NCI-H2081 (cell line): ENCODE measurements at places on chromosomes 11 and 22.

DNA sequence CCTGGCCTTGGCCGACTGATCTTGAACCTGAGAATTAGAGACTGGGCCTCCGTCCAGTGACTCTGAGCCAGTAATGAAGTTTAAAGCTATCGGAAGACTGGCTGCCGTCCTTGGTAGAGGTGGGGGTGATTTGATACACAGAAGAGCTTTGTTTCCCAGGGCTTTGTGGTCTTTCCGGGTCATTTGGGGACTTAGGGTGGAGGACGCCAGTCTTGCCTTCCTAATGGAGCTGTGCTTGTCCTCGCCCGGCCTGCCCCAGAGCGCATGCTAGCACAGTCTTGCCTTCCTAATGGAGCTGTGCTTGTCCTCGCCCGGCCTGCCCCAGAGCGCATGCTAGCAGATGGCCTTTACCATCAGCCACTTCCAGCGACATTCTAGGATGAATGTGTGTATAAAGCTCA is 65.8 kb downstream of the ST3GAL4 start:
- no peak for DNase-seq

- no peak for DNase-seq
Observed at GRCh38 chr11:121586750-121587149, 134.0 kb upstream of the SORL1-AS1 start.

- no peak for DNase-seq
Observed at GRCh38 chr11:120854988-120855387, 168.9 kb upstream of the TBCEL start.

DNA sequence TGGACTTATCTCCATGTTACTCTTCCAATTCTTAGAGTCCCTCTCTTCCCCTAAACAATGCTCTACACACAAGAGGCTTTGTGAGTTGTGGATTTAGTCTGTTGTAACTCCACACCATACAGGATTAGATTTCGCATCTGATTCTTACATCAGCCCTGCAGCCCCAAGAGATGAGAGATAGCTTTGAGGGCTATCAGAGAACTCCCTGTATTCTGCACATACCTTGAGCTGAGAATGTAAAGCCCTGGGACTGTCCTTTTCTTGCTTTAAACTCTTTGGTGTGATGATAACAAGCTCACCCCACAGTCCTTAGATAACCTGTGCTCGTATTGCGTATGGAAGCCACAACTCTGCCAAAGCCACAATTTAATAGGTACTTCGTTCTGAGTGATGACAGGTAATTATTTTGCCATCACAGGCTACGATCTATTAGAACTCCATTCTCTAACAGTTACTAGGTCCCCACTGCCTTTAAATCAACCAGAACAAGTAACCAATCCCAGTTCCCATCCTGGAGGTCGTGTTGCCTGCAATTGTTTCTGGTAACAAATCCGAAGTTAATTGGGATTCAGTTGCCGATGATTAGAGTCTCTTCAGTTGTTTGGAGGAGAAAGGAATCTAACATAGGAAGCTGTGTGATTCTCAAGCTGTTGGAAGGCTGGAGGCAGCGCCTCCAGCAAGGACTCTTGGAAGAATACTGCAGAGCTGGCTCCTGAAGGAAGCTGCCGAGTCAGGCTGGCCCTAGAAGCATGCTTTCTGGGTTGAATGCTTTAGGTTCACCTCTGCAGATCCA is 1.3 kb upstream of the PARVG start:
- DNase-seq: no peak

GRCh38 chr11:75593286-75593915 is 31.3 kb downstream of the SERPINH1 start:
- DNase-seq: no peak

GRCh38 chr11:102309621-102310541 is 7.4 kb upstream of the BIRC3 start:
- no peak for DNase-seq

DNA sequence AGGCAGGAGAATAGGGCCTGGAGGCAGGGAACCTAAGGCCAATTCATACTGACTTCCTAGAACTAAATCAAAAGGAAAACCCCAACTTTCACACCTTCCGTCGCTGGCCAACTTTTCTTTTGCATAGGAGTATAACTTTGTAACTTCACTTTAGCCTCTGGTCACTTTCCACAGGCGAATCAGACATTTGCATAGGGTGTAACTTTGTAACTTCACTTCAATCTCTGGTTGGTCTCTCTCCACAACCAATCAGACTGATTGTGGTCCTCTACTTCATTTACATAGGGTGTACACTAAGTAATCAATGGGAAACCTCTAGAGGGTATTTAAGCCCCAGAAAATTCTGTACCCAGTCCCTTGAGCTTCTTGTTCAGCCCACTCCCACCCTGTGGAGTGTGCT is 11.5 kb upstream of the TMPRSS4 start:
- DNase-seq: no peak

GRCh38 chr11:86246293-86246675 is 1.7 kb downstream of the EED start:
- no peak for DNase-seq

DNA sequence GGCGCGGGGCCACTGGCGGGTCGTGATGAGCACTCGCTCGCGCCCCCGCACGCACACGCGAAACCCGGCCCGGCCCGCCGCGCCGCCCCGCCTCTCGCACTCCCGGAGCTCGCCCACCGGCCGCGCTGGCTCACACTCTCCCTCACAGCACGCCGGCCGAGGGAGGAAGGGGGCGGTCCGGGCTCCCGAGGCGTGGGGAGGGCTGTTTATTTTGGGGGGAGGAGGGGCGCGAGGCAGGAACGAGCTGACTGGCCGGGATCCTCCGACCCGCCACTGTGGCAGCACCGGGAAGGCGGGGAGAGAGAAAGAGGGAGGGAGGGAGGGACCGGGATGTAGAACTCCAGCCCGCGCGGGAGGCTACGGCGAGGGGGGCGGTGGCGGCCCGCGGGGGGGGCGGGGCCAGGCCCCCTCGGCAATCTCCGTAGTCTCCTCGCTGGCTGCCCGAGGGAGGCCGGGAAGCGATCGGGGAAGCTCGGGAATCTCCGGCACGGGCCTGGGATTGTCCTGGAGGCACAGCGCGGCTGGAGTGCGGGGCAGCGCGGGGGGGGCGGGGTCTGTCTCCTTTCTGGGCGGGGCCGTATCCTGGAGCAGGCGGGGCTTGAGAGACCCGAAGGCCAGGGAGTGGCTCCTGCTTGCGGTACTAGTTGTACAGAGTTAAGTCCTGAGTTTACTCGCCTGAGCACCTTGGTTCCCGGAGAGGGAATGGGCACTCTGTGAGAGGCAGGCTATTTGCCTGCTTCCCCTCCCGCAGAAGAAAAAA is at the start of gene RBFOX2:
RBFOX2 (minus strand) TSS at position 179 of the 760 bp plus-strand sequence. CDS start 399 bp downstream, outside the sequence.
- peak; percentile 92 for DNase-seq

DNA sequence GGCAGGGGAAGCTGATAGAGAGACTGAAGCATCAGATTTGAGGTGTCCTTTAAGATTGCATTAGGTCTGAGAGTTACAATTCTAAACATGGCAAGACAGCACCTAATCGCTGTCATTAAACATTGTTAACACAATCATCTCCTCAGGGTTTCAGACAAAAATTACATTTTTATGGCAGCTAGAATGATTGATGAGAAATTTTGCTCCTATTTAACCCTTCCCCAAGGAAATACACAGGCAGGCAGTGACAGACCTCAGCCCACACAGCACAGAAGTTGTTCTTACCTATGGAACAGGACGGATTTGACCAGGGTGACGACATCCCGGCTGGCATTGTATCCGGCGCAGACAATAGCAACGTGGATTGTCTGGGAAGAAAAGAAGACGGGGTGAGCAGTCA is 294.3 kb downstream of the LARGE1 start:
- no peak for DNase-seq

- DNase-seq: no peak
Observed at GRCh38 chr11:36030731-36031281, 86.9 kb downstream of the LDLRAD3 start.

DNA sequence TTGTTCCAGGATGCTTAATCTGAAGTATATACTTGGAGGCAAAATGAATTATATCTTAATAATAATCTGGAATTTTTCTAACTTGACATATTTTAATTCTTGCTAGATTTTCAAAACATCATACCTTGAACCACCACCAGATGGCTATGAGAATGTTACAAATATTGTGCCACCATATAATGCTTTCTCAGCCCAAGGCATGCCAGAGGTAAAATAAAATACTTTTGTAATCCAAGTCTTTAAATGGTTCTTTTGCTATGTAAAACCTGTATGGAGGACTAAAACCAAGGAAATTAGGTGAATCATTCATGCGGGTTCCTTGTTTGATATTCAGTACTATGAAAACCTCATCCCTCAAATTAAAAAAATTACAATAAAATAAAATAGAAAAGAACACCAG is 14.4 kb downstream of the NAALAD2 start:
- no peak for DNase-seq

DNA sequence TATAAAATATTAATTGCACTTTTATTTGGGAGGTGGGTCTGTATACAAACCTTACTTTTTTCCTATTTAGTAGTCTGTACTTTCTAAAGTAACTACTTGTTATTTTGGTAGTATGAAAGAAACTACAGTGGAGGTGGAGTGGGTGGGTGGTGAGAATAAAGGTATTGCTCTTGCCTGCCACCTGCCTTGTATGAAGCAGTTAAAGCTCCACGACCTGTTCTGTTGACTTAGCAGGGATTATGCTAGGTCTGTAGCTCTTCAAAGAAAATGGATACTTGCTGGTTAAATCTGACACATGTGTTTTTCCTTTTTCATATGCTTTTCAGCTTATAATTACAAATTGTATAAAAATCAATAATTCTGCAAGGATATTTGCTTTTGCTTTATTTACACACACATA is 111.9 kb downstream of the EHF start:
- DNase-seq: peak; percentile 3

DNA sequence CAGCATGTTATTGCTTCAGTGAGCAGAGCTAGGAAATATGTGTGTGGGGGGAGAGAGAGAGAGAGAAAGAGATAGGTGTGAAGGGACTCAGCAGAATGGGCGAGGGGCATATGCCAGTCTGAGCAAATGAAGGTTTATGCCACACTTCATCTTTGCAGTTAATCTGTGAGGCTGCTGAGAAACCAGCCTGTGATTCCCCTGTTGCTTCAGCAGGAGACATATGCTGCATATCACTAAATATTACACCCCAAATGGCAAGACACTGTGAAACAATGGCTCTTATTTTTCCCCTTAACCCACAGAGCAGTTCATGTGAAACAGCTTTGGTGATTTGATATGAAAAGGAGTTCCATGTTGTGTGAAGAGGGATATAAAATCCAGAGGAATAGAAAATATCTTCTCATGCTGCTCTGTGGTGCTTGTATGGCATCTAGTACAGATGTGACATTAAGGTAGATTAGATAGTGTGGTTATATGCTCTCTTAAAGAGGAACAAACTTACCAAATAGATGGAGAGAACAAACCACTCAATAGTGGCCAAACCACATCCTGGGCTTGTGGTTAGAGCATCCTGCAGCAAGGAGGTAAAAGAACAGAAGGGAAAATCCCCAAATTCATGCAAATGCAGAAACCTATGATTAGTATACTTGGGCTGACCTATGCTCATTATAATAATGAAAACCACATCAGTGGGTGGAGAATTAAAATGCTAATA is 864.2 kb downstream of the FAM181B start:
- DNase-seq: no peak

DNA sequence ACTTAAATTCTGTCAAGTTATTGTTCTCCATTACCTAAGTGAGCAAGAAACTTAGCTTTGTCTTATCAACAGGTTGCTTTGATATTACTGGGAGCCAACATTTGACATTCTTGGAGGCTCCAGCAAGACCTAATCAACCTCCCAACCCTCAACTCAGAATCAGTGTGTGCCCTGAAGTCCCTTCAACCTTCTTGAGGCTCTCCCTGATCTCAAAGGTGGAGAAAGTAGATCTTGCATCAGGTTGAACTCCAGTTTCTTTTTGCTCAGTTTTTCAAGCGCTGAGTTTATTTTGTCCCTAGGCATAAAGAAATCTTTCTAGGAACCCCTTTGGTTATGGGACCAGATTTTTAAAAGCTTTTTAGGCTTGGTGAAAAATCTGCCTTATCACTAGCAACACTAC is 1.4 kb downstream of the FAM111A start:
- DNase-seq: no peak

- DNase-seq: no peak
Observed at GRCh38 chr11:40246983-40247382, 1212.5 kb downstream of the LRRC4C start.

GRCh38 chr22:41668971-41669911 is 19.4 kb downstream of the SNU13 start:
- DNase-seq: no peak

GRCh38 chr11:46337626-46338345 is 9.5 kb upstream of the DGKZ start:
- DNase-seq: no peak

GRCh38 chr11:43315966-43316365 is 4.2 kb downstream of the API5 start:
- DNase-seq: no peak

DNA sequence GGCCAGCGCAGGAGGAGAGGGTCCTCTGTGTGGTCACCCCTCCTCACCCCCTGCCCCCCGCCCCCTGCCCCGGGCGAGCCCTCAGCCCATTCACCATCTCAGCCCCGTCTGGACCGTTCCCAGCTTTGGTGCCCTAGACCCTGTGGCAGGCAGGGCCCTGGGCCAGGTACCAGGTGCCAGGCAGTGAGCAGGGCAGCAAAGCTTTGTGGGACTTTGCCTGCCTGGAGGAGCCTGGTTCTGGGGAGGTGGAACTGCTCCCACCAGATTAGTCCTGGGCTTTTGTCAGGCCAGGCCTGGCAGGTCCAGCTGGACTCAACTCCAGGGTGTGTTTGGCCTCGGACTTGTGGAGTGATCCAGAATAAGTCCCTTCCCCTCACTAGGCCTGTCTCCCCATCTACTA is 13.7 kb upstream of the MYRF start:
- no peak for DNase-seq

DNA sequence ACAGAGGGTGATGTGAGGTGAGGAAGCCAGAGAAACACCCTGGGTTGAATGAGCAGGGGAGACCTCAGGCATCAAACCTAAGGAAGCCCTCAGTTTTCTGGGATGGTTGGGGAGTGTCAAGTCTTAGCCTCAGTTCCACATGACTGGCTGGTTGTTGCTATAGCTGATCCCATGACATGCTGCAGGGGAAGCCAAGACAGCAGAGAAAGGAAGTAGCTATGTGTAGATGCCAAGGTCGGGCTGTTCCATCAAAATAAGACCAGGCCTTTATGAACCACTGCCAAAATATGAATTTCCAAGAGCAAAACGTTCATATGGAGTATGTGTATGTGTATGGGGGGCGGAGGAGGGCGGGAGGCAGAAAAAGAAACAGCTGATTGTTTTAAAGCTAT is 11.6 kb downstream of the CD59 start:
- DNase-seq: no peak

DNA sequence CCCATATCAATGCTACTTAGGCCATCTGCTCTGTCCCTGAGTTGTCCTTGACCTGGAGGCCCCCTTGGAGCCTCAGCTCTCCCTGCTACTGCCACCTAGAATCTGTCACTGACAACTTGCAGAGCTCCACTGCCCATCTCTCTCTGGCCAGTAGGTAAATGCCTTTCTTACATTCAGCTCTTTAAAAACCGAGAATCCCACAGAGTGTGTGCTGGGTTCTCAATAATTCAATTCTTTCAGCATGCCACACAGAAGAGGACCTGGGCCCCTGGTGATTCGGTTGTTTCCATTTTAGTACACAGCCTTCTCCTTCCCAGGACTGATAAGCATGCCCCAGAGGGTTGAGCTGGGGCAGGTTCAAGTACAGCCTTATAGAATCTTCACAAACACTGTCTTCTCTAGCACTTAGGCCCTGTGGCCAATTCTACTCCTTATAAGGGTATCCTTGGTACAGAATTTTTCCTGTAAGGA is 22.0 kb upstream of the IPO7 start:
- no peak for DNase-seq

- no peak for DNase-seq
Observed at GRCh38 chr11:2944530-2944929, 15.3 kb upstream of the PHLDA2 start.
